CD4-positive, CD25-positive, alpha-beta regulatory T cell (primary cell): ENCODE measurements at places on chromosomes 2 and 18. TPM values are rescaled to one million over a fixed set of nuclear protein-coding genes. Genes with fewer than 3 reads are reported as not detected.

Gene FRZB
- not detected for polyA plus RNA-seq

GRCh38 chr2:85398426-85399182 is 11.6 kb downstream of the CAPG start:
- DNase-seq: no peak

DNA sequence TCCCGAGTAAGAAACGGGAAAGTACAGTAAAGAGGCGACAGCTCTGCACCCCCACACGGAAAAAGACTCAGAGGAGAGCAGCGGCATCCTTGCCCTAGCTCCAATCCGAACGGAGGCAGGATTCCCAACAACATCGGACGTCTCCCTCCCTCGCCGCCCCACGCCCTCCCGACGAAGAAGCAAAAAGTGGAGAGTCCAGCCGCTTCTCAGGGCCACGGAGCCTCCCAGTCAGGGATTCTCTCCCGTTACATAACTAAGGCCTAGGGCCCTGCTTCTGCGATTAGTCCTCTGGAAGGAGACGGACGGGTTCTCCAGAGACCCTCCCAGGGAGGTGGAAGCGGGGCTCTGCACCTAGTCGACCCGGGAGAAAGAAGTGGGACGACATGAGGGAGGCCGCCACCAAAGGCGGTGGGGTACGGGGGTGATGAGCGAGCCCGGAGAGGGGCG is 587 bp downstream of the SUMO1 start:
- no peak for DNase-seq

- DNase-seq: no peak
Measured at GRCh38 chr2:165871025-165871424, 77.0 kb upstream of the GALNT3 start.
